ENCODE measurements at places on chromosomes 2 and 18.
A peak's percentile ranks its signal among the peaks of the same experiment; 100 is the strongest.

- peak; percentile 83 for ATAC-seq
Observed at GRCh38 chr2:46164529-46165301, 132.5 kb upstream of the EPAS1 start.

- no peak for ATAC-seq
Observed at GRCh38 chr18:75456199-75456631, 28.7 kb upstream of the SMIM21 start.

GRCh38 chr18:23173912-23174311, 38.6 kb downstream of the CABLES1 start:
- no peak for ATAC-seq

DNA sequence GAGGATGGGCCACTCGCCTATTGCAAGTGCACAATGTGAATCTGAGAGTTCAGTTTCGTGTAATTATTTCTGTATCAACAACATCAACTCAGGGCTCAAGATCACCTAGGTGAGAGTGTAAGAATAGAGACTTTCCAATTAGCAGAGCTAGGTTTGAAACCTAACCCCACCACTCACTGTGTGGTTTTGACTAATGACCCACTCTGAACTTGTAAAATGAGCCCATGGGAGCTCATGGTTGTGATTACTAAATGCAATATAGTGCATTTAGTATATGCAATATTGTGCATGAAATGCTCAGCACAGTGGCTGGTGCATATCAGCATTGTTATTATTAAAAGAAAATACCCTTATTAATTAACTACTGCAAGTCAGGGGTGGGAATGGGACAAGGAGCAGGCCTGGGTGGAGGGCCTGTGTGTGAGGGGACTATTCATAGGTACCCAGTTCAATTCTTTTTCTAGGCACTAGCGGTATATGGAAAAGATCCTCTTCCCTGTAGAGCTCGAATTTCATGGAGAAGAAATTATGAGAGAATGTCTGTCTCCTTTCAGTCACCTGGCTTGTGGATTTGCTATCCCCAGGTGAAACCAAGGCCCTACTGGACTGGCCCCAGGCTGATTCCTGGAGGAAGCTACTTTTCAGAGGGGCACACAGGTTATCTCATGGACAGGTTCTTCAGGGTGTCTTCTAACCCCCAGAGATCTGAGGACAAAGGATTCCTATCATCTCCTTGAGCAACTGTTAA, 169.5 kb downstream of the GFPT1 start:
- ATAC-seq = no peak

DNA sequence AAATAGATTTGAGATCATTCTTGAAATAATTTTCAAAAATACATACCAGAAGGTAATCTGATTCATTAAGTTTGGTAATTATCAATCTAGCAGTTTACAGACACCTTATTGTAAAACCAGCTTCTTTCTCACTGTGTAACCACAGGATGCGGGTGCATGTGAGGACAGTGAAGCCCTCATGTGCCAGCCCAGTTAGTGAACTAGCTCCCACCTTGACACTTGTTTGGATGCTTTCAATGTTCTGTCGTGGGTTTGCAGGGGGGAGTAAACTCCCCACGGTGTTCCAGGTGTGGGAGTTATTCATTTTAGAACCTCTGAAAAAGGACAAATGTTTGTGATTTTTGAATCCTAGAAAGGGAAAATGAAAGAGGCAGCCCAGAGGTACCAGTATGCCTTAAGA, 59.0 kb downstream of the WDSUB1 start:
- no peak for ATAC-seq

DNA sequence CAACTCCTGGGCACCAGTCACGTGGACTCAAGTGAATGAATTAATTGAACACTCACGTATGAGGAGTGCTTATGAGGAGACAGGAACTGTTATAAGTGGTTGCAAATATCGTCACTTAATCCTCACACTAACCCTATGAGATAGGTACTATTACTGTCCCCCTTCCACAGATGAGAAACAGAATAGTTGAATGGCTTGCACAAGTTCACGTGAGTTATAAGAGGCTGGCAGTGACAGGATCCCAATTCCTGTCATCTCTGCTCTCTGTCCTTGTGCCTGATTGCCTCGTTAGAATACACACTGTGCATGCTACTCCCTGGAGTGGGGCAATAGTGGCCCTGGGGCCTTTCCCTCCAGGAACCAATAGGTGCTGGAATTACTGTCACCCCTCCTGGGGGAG, 253.5 kb downstream of the DYSF start:
- no peak for ATAC-seq

- no peak for ATAC-seq
Observed at GRCh38 chr2:177530561-177530960, 138.0 kb downstream of the AGPS start.

DNA sequence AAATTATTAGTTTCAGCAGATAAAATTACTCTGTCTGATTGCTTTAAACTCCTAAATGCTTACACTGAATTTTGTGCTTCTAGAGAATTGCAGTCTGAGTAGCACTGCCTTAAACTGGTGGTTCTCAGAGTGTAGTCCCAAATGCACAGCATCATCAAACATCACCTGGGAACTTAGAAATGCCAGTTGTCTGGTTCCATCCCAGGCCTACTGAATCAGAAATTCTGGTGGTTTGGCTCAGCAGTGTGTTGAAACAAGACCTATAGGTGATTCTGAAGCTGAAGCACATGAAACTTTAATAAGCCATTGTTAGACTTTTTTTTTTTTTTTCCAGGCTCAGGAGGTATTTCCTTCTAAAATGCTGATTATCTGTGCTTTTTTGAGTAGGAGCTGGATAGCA, 22.0 kb downstream of the EPC2 start:
- no peak for ATAC-seq

GRCh38 chr2:85132397-85132796, 795 bp upstream of the TCF7L1 start:
- ATAC-seq = no peak

GRCh38 chr2:763766-764525, 86.7 kb upstream of the TMEM18 start:
- ATAC-seq = no peak

DNA sequence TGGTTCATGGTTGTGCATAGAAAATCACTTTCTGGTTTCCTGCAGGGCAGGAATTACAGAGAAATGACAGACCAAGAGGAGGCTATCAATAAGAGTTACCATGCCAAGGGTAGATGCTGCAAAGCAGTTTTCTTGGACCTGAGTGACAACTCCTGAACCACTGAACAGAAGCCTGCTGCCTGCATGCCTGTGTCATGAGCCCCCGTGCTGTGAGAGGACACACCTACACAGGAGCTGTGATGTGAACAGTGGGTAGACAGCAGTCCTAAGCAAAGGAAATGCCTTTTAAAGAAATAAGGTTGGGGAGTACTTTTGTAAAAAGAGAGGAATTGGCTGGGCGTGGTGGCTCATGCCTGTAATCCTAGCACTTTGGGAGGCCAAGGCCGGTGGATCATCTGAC, 54.2 kb upstream of the CREB1 start:
- ATAC-seq = no peak

- ATAC-seq = no peak
Observed at GRCh38 chr2:170711196-170711773, 3.9 kb upstream of the SP5 start.

- no peak for ATAC-seq
Observed at GRCh38 chr2:171995586-171995985, 4.2 kb upstream of the METAP1D start.

DNA sequence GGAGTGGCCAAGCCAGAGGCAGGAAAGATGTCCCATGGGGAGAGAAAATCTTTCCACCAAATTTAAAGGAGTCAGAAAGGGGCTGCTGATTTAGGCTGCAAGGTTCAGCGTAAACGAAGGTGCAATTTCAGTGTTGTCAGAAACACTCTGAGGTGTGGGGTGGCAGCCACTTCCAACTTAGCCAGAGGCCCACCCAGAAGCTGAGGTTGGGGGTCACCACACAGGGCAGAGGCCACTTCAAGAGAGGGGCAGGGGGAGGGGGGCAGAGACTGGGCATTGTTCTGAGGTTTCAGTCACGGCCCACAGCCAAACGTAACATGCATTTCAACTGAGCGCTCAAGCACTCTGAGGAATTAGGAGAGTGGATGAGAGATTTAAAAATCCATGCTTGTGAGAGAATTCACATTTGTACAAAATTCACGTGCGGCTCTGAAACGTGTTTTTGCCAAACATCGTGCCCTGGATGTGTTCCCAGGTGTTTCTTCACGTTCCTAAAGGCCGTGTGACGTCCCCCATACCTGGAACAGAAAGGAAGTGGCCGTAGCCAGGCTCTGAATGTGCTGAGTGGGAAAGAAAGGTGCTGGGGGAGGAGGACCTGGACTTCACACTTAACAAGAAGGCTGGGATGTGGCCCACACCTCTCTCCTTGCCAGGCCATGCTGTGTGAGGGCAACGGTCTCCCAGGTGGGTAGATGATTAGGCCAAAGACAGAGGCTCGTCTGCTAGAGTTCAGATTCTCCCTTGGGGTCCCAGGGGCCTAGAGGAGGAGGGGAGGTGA, 19.5 kb upstream of the BOK start:
- ATAC-seq = no peak

GRCh38 chr2:39018638-39019037, 102.2 kb downstream of the SOS1 start:
- ATAC-seq = no peak

- ATAC-seq = no peak
Observed at GRCh38 chr18:47163241-47163640, 12.9 kb downstream of the IER3IP1 start.

GRCh38 chr2:60872510-60872928, 8.9 kb upstream of the REL start:
- ATAC-seq = no peak

DNA sequence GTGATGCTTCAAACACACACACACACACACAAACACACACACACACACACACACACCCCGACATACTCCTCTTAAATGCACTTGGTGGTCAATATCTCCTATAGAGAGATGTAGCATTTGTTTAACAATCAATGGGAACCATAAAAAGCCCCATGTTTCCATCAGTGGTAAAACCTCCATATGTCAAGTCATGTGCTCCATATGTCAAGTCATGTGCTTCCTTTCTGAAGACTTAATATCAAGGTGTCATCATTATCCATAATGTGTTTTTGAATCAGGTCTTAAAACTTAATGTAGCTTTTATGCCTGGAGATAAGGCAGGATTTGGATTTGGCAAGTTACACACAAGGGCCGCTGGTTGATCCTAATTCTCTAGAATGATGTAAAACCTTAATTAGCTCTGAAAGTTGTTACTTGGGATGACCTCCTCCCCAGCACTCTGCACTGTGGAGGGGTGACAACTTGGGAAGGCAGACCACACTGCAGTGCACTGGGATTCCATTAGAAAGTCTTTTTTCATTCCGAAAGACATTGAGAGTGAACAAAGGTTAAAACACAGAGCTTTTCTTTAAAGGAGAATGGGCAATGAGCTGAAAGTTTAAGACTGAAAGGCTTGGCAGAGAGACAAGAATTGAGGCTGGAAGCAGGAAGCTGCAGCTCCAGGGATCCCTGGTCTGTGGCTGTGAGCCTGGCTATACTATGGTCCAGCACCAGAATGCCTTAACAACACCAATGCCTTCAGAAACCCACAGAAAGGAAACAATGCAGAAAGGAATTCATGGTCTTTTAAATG, 26.4 kb downstream of the ALK start:
- ATAC-seq = no peak

- ATAC-seq = no peak
Observed at GRCh38 chr18:78783564-78783960, 196.1 kb upstream of the SALL3 start.

DNA sequence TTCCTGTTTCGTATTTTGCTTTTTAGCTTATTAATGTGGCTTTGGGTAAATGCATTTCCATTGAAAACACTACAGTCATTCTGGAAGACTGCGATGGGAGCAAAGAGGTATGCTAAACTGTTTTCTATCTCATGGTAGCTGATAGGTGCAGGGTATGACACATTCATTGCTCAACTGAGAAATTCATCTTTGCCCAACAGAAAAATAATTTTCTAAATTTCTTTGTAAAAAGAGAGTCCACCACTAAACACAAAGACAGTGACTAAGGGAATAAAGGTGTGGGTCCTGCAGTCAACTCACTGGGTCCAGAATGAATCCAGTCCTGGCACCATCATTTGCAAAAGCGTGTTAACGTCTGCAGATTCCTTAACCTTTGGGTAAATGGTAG, 19.9 kb downstream of the ERMN start:
- no peak for ATAC-seq

- ATAC-seq = peak; percentile 57
Observed at GRCh38 chr2:176582990-176583481, 313.8 kb downstream of the MTX2 start.

GRCh38 chr2:209062210-209062609, 361.6 kb upstream of the MAP2 start:
- ATAC-seq = no peak

- ATAC-seq = no peak
Observed at GRCh38 chr18:6023551-6023950, 128.2 kb upstream of the TMEM200C start.

GRCh38 chr18:45557287-45557686, 58.0 kb upstream of the SLC14A2 start:
- ATAC-seq = no peak

- ATAC-seq = no peak
Observed at GRCh38 chr18:51068105-51068504, 38.1 kb downstream of the SMAD4 start.

- ATAC-seq = no peak
Observed at GRCh38 chr2:55363636-55364035, 56.0 kb downstream of the CCDC88A start.
